RPMI8226 (cell line): ENCODE measurements at places on chromosomes 2 and 18.
A peak's percentile ranks its signal among the peaks of the same experiment; 100 is the strongest.

DNA sequence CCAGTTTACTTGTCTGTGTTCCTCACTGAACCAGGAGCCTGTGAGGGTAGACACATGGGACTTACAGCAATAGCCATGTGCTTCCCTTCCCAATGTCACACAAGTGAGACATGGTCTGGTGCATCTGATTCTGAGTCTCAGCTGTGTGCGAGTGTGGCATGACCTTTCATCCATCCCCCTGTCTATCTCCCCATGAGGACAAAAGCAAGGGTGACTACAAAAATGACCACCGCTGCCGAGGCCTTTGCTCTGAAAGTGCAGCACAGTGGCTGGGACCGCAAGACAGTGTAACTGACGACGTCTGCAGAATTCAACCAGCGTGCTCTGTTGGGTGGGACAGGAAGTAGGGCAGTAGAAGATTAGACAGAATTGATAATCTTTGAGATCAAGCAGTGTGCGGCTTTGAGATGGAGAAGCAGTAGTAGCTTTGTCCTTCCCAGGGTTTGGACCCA, 50.5 kb downstream of the RAB31 start:
- no peak for DNase-seq

GRCh38 chr2:173458991-173459780, 104.5 kb downstream of the CDCA7 start:
- DNase-seq, result no peak

DNA sequence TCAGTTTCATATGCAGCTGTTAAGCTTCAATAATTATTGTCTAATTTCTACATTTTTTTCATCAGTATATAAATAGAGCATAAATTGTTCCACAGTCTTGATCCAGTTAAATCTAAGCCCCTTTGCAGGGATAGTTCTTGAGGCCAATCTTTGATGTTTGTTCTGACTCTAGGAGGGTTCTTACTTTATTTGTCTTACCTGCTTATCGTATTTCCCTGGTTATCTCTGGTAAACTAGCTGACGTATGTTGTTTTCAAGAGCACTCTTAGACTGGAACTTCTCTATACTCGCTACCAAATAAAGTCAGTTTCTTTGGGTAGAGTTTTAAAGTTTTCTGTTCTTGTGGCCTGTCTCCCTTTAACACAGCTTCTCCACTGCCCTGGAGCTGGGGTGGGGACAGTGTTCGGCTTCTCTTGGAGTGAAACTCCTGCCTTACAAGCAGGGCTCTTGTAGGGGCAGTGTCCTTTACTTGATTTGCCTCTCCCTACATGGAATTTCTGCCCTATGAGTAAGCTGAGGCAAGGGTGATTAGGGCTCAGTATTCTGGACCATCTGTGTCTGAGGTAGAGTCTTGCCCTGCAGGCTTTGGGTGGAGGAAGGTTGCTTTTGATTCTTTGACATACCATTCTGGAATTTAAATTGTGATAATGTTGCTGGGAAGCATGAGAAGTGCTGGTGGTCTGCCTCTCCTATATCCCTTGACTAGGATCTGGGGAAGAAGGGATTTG, 90.3 kb downstream of the PTPN4 start:
- no peak for DNase-seq

GRCh38 chr2:98507891-98508708, 63.4 kb downstream of the INPP4A start:
- DNase-seq, result no peak

DNA sequence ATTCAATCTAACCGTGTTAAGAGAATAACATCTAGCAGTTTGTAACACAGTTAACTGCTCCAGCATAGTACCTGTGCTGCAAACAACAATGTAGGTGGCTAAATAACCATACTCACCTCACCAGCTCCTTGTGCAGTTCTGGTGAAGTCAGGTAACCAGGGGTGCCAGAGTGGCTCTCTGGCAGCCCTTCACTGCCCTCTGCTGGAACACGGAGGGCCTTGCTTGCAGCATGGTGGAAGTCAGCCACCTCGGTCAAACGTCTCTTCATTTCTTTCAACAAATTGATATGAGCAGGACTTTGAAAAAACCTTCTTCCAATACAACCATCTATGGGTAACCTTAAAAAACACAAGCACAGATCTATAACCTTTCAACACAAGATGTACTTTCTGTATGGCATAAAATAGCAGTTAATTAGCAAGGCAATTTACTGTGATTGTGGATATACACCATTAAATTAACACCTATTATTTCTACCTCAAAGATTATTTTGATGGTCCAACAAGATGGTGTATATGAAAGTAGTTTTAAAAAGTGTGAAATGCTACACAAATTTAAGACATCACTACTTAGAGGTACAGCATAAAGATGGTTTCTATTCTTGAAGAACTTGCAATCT, 56.6 kb downstream of the EPG5 start:
- peak; percentile 59 for DNase-seq

DNA sequence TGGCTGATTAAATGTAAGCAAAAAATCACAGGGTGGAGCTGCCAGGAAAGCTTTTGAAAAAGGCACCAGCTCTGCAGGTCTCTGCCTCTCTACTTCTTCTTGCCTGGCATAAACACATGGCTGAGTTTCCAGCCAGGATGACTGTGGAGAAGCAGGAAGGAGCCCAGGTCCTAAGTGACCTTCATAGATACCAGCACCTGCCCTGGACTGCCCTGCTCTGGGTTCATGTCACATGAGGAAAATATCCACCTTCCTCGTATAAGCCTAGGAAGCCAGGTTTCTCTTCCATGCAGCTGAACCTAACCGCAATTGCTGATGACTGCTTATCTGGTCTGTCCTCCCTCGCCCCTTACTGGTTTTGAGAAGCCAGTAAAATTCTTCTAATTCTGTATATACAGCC, 47.8 kb upstream of the CREB1 start:
- no peak for DNase-seq

DNA sequence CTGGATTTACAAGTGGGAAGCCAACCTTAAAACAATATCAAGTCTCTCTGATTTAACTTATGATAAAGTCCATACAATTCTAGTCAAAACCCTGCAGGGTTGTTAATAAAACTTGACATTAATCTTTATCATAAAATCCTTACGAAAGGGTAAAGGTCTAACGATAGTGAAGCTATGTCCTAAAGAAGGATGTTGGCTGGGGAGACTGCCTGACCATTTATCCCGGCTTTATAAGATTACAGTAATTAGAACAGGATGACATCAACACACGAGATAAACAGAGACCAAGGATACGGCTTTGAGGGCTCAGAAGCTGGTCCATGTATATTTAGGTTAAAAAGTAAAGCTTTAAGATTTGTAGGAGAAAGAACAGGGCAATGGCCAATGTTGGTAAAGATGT, 189.0 kb upstream of the COPS8 start:
- DNase-seq, result no peak

DNA sequence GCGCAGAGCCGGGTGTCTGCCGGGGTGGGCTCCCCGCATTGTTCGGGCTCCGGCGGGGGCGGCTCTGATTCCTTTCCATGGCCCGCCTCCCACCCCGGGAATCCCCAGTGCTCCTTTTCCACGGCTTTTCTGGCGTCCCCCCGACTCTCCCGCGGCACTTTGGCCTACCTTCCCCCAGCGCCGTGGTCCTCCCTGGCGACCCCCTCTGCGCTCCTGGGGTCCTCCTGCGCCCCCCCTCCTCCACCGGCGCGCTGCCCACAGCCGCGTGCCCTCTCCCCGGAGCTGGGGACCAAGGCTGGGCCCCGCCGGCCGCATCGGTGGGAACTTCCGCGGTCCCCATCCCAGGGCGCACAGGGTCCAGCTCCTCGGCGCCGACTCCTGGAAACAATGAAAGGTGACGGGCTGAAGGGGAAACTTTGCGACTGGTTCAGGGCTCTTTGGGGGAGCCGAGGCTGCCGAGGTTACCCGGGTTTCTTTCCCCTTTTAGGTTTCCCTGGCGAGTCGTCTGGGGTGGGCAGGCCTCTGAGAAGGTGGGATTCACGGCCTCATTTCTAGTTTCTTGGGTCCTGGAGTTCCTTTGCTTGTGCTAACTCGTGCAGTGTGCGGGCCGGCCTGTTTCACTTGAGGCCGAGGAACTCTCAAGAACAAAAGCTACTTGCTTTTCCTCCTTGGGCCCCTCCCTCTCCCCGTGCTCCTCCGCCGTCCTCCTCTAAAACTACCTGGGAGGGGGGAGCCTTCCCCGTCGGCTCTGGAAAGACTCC, 2.2 kb downstream of the TGIF1 start:
- peak; percentile 52 for DNase-seq

GRCh38 chr18:2102022-2102421, 469.3 kb downstream of the METTL4 start:
- DNase-seq, result no peak

DNA sequence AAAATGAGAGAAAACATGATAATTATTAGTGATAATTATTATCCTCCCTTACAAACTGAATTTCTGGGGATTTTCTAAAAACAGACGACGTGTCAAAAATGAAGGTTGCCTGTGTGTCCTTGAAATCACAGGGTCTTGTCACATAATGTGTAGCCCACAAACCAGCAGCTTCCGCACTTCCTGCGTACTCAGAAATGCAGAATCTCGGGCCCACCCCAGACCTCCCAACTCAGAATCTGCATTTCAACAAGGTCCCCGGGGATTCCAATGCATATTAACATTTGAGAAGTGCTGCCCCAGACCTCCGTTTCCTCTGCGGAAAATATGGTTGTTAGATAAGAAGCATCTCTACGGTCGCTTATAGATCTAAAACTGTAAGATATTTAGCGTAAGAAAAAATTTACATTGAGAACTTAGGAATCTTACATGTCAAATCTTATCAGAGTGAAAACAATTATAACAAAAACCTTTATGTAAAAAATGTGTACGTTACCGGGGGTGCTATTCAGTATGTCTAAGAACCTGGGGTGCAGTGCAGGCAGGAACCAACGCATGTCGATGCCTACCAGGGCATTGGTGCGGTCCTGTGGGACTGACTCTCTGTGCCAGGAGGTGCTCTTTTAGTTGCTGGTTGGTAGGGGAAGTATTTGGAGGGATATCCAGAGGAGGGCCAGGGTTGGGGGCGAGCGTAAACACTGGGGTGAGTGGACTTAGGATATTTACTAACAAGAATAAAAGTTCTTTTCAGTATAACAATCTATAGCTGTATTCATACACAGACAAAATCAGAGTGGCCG, 15.2 kb downstream of the CDKL4 start:
- no peak for DNase-seq

DNA sequence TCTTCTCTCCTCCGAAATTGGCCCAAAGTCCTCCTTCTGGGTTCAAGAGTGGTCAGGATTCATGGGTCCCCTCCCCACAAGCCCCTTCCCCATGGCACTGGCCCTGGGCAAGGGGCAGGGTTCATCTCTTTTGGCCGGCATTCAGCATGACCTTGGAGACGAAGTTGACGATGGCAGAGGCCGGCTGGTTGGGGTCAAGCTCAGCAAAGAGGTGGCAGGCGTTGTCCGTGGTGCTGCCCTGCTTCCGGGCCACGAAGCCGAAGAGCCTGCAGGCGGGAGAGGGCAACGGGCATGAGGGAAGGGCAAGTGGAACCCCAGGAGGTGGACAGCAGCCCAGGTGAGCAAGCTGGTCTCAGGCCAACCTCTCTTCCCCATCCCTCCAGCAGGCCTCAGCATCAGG, 198.5 kb downstream of the TNS1 start:
- DNase-seq, result no peak

DNA sequence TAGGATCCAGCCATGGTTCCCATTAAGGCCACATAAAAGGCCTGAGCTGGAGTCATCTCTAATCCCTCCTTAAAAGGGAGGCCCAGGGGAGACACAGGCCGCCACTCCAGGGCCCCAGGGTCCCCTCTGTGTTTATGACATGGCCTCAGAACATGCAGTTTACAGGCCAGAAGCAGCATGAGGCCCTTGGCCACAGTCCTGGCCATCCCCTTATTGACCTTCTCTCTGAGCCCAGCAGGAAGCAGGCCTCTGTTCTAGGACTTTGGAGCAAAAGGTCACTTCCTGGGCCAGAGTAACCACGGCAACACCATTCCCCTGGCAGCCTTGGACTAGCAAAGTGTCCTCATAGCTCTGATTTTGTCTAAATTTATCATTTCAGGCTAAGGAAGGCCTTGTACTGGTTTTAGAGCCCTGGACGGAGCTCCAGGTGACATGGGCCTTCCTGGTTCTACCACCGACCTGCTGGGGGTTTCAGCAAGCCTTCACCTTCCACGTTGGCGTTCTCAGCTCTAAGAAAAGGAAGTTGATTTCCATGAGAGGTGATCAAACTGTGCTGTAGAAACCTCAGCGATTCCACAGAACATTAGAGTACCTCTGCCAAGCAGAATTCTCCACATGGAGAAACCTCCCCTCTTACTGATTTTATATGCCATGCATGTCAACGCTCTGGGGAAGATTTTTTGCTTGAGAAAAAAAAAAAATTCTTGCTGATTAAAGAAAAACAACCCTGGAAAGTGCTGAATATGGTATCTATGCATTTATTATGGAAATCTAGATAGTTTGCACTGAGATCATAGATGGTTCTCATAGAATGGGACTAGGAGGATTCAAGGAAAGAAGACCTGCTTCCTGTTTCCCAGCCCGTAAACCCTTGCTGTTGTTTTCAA, 53.7 kb downstream of the HS1BP3 start:
- DNase-seq, result no peak
